ENCODE measurements at places on chromosomes 7 and 10.

DNA sequence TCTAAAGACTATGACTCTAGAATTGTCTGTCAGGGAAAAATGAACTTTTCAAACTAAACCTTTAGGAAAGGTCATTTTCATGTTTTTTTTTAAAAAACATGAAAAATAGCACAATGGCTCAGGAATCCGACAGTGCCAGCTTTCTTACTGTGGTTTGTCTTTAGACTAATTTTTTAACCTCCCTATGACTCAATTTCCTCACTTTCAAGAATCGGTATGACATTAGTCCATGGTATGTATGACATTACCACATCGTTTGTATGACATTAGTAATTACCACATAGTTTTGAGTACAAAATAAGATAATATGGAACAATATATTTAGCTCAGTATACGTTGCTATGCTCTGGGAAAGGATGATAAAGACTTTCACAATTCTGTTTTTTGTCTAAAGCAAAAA is 383.2 kb downstream of the PTPRN2 start:
- no peak for DNase-seq

DNA sequence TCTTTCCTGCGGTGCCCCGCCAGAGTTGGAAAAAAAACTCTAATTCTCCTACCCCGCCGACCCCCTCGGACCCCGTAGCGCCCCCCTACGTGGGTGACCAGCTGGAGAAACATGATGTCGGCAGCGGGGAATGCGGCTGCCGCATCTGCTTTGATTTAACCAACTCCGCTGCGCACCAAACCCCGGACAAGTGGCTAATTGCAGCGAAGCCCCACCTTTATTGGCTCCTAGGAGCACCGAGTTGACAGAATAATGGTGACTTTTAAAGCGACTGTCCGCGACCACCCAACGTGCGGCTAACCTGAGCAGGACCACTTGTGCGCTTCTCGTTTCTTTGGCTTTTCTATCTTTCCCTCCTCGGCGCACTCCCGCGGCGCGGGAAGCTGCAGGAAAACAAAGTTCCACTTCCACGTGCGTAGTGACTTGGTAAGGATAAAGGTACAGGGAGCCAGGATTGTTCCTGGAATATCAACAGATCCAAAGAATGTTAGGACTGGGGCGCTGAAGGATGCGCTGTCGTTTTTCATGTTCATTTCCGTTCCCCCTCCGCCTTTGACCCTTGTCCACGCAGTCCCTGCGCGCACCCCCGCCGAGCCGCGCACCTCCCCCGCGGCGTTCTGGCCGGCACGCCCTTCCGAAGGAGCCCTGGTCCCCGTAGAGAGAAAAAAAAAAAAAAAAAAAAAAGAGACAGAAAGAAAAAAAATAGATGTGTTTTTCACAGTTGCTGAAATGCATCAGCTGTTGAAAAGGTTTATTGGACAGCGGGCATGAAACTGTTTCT is 1.4 kb downstream of the WNT16 start:
- peak; percentile 71 for DNase-seq

DNA sequence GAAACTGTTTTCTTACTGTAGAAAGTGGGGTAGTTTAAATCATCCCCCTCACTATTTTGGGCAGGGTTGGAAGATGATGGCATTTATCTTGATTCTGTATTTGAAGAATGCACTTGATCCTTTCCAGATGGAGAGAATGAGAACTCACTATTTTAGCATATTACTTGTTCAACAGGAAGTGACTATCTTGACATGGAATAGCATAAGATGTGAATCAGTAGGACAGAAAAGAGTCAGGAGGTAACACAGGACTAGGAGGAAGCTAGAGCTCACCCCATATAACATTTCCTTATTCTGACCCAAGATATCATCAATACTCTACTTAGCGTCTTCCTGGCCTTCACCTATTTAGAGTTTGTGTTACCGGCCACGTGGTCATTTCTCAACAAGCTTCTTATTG is 400.2 kb downstream of the PHTF2 start:
- no peak for DNase-seq

GRCh38 chr10:89916468-89917215 is 215.3 kb downstream of the KIF20B start:
- no peak for DNase-seq

- DNase-seq = no peak
Observed at GRCh38 chr10:51382181-51382580, 307.9 kb downstream of the PRKG1 start.

DNA sequence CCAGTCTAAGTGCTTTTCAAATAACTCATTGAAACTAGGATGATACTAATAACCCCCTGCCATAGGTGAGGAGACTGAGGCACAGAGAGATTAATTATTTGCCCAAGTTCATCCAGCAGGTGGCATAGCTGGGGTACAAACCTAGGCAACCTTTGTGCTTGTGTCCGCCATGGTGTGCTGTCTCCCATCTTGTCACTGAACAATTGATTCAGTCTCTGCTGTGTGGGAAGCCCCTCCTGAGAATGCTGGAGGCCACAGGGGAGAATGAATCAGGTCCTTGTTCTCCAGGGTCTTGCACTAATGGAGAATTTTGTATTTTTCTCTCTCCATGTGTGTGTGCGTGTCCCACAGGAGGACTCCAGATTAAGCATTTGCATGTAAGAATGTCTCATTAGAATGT is 15.8 kb upstream of the TMEM236 start:
- no peak for DNase-seq

GRCh38 chr10:109343293-109343692 is 580.0 kb downstream of the XPNPEP1 start:
- no peak for DNase-seq

DNA sequence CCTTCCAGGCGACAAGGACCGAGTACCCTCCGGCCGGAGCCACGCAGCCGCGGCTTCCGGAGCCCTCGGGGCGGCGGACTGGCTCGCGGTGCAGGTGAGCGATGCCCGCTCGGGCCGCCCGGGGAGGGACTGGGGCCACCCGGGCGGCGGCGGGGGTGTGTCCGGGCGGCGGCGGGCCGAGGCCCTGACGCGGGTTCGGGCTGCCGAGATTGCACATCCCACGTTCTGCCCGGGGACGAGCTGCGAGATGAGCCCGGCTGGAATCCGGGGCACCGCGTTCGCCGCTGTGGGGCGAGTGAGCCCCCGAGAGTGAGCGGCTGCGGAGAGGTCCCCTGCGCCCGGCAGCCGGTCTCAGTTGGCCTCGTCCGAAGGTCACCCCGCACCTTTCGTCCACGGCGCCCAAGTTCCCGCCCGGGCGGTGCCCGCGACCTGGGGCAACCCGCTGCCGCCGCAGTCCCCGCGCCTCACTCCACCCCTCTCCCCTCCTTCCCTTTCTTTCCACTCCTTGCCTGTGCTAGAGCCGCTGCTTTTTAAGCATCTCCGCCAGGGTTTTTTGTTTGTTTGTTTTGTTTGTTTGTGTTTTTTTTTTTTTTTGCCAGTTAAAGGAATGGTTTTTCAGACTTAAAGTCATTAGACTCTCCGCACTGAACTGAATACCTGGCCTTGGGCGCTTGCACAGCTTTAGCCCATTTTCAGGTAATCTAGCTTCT is 515 bp downstream of the RALA start:
- peak; percentile 51 for DNase-seq

DNA sequence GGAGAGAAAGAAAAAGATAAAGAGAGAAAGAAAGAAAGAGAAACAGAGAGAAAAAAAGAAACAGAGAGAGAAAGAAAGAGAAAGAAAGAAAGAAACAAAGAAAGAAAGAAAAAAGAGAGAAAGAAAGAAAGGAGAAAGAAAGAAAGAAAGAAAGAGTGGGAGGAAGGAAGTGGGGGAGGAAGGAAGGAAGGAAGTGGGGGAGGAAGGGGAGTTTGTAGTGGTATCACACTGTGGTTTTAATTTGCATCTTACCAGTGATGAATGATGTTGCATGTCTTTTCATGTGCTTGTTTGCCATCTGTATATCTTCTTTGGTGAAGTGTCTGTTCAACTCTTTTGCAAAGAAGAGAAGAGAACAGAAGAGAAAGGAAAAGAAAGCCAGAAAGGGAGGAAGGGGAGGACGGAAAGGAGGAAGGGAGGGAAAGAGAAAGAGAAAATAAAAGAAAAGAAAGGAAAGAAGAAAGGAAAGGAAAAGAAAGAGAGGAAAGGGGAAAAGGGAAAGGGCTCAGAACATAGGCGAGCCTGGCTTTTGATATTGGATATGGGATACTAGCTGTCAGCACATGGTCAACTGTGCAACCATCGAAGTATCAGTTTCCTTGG is 79.2 kb upstream of the FRMD4A start:
- no peak for DNase-seq

GRCh38 chr7:81680120-81680519 is 89.7 kb downstream of the HGF start:
- no peak for DNase-seq

DNA sequence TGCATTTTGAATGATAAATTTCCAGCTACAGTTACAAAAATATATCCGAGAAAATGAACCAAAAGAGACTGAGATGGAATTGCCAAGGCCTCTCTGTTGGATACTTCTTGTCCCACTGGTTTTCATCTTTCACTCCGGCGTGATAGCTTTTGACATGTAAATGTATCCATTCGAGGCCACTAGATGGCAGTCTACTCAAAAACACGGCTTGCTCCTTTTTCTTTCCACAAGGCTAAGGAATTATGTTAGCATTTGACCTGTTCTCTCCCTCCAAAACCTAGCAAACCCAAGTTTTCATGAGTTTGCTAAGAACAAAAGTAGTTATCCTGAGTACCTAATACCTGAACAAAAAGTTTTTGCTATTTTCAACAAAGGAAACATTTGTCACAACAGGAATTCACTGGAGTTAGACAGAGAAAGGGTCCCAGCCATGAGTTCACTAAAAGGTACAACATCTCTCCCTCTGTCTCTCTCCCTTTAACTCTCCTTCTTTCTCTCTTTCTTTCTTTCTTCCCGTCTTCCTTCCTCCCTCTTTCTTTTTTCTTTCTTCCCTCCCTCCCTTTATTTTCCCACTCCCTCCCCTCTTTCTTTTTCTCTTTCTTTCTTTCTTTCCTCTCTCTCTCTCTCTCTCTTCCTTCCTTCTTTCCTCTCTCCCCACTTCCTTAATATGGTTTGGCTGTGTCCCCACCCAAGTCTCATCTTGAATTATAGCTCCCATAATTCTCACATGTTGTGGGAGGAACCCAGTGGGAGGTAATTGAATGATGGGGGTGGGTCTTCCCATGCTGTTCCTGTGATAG is 207.9 kb upstream of the MYO3A start:
- DNase-seq = peak; percentile 92

GRCh38 chr7:12638851-12639456 is 48.5 kb upstream of the ARL4A start:
- peak; percentile 60 for DNase-seq

GRCh38 chr7:103694304-103694703 is 248.3 kb upstream of the SLC26A5 start:
- DNase-seq = no peak

DNA sequence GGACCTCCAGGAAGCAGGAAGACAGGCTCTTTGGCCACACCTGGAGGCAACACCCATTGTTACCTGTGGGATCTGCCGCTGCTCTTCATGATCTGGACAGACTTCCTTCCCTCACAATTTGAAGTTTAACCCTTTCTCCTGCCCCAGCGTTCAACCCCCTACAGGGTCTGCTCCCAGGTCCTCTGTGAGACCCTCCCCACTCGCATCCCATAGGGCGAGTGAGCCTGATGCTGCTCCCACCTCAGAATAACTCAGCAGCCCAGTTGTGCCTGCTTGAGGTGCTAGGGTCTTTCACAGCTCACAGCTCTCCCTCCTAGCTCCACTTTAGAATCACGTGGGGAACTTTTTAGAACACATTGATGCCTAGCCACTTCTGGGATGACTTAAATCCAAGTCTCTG is 61.8 kb upstream of the C10orf90 start:
- DNase-seq = no peak

GRCh38 chr7:139702811-139703486 is 74.8 kb downstream of the HIPK2 start:
- DNase-seq = no peak

DNA sequence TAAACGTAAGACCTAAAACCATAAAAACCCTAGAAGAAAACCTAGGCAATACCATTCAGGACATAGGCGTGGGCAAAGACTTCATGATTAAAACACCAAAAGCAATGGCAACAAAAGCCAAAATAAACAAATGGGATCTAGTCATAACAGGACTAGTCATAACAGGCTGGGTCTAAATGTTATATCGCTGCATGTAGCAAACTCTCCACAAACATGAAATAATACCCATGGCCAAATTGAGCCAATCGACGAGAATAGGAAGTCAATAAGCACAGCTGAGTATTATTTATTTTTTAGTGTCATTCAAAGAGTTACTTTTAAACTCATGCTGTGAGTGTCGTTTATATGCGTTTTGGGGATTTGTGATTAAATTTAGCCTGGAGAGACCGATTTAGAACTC is 225.1 kb downstream of the TFEC start:
- DNase-seq = no peak

GRCh38 chr10:84783386-84783785 is 455.0 kb downstream of the CCSER2 start:
- DNase-seq = peak; percentile 65

GRCh38 chr7:44081266-44081748 is 1.0 kb downstream of the POLM start:
- no peak for DNase-seq

DNA sequence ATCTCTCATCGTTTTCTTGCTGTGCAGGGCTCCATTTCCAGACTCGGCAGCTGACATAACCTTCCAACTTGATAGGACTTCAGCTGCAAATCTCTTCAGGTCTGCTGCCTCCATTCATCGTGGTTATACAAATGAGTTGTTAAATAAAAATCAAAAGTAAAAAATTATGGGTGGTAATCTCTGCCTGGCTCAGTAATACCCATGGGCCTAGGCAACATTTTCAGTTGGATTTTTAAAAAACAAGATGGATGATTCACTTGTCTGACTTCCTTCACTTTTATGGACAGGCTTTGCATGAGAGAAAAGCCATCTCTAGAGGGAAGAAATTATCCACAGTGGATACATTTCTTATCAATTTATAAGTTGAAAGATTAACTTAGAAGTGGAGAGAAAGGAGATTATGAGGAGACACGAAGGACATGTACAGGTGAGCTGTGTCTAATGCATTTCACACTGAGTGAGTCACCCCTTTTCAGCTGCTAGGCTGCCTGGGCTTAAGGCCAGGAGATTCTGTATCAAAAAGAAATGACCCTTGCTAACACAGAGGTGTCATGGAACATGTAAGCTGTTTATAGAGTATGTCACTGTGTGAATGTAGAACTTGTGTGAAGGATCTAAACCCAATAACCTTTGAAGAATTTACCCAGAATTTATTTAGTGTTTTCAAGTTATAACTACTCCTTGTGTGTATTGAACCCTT is 495.1 kb downstream of the AUTS2 start:
- DNase-seq = no peak

DNA sequence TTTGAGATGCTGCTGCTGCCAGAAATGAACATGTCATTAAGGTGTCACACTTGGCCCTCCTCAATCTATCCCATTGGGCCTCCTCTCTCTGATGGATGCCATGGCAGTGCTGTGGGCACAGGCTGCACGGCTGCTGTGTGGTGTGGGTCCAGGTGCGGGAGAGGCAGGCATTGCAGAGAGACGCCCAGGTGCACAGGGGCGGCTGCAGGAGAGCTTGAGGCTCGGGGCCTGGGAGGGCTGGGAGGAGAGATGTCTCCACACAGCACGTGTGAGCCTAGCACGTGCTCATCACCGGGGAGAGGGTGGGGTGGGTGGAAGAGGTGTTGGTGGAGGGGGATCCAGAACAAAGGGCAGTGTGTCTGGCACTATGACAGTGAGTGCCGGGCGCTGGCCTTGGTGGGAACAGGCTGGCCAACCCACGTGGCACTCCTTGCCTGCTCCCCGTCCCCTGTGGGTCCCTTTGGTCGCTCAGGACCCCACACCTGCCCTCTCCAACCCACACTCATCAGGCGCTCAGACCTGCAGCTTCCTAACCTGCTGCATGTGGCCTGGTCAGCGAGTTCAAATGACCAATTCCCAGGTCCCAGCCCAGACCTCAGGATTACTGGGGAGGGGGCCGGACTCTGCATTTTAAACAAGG is 39.9 kb upstream of the BNIP3 start:
- no peak for DNase-seq

- peak; percentile 47 for DNase-seq
Observed at GRCh38 chr7:95906851-95907250, 134.5 kb downstream of the DYNC1I1 start.

Measured in GM23338 (cell line).